Fibroblast of the conjunctiva (primary cell): ENCODE measurements at places on chromosomes 11 and 22.

DNA sequence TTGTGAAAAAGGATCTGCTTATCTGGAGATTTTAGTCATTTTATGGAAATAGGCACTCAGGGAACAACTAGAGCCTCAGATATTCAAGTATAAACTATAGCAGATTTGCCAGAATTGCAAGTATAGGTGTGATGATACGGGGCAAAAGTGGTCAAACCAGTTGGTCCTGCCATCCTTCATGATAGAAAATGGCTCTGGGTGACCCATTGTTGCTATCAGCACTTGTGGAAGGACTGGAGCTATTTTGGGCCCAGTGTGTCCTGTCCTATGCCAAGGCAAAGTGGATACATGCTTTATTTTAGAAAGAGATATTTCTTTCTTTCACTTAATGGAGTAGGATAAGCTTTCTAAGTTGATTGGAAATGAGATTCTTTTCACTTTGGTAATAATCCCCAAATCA lies 85.2 kb downstream of the PPP6R3 start:
- DNase-seq: no peak

DNA sequence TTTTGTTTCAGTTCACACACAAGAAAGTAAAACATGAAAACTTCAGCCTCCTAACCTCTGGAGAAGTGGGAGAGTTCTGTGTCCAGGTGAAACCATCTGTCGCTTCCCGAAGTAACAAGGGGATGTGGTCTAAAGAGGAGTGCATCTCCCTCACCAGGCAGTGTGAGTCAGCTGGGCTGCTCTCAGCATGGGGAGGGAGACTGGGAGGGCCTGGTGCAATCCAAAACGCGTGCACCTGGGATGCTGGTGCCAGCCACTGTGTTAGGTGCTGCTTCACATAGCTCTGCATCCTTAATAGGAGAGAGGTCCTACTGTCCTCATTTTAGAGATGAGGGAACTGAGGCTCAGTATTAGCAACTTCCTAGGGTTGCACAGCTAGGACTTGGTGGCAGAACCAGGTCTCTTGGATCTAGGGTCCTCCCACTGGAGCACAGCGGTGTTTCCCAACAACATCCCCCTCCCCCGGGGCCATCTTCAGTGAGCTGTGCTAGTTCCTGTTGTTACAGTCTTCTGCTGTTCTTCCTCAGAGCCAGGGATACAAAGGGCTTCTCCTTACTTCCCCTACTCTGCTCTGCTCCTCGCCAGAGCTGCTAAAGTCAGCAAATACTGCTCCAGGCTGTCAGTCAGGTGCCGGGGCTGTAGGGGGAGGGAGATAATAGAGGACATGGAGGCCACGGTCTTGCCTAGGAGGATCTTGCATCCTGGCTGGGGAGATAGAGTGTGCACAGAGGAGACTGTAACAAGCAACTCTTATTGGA lies 8.0 kb downstream of the IL10RA start:
- no peak for DNase-seq

DNA sequence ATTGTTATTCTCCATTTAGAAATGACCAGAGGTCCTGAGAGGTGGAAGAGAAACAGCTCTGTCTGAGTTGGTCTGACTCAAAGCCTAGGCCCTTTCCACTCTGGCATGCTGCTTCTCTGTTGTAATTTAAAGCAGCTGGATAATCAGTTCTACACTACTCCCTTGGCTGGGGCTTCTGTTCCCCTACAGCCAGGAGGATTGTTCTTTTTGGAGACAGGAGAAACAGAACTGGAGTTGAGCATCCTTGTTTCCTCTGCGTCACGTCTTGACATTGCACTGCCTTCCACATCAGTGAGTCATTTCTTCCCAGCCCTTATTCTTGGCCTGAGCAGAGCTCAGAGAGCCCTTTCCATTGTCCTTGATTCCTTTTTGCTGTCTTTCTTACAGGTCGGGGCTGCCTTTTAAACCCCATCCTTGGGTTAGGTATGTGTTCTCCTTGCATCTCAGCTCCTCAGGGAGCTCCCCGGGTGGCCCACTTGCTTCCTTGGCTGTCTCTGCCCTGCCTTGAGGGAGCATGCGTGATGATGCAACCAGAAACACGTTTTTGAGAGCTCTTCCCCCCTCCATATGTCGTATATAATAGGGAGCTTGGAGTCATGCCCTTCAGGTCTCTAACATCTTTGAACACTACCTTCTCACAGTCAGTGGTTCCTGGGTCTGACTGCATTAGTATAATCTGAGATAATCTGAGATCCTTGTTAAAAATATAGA lies 35.7 kb downstream of the CYB5R2 start:
- peak; percentile 87 for DNase-seq

DNA sequence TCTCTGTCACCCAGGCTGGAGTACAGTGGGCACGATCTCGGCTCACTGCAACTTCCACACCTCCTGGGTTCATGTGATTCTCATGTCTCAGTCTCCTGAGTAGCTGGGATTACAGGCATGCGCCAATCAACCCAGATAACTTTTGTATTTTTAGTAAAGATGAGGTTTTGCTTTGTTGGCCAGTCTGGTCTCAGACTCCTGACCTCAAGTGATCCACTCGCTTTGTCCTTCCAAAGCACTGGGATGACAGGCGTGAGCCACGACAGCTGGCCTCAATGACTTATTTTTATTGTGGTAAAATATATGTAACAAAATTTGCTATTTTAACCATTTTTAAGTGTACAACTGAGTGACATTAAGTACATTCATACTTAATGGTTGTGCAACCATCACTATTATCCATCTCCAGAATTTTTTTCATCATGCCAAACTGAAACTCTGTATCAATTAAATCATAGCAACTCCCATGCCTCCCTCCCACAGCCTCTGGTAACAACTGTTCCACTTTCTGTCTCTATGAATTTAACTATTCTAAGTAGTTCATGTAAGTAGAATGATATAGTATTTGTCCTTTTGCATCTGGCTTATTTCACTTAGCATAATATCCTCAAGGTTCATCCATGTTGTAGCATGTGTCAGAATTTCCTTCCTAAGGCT lies 50.7 kb upstream of the CWF19L2 start:
- no peak for DNase-seq

GRCh38 chr22:47260551-47260950 lies 498.1 kb downstream of the TBC1D22A start:
- no peak for DNase-seq

- no peak for DNase-seq
Observed at GRCh38 chr22:41939981-41940831, 6.7 kb downstream of the CENPM start.

GRCh38 chr11:120404495-120404894 lies 68.3 kb downstream of the ARHGEF12 start:
- no peak for DNase-seq

DNA sequence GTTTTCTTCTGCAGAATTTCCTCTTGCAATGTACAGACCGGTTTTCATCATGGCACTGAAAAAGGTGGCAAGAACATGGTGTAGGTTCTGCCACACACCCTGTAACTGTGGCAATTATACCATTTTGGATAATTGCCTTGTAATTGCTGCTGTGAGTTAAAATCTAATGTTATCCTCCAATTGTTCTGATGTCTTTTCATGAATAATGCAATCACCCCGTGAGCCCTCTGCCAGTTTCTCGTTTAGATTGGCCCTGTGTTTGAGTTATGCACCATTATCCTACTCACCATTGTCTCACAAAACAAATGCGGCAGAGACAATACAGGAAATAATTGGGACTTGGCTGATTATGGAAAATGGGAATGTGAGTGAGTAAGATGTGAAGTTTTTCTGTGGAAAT lies 61.8 kb upstream of the MTNR1B start:
- DNase-seq: no peak

GRCh38 chr11:119795690-119796089 lies 66.7 kb upstream of the NECTIN1 start:
- no peak for DNase-seq

GRCh38 chr11:31509051-31509428 lies 382 bp downstream of the IMMP1L start:
- DNase-seq: no peak

DNA sequence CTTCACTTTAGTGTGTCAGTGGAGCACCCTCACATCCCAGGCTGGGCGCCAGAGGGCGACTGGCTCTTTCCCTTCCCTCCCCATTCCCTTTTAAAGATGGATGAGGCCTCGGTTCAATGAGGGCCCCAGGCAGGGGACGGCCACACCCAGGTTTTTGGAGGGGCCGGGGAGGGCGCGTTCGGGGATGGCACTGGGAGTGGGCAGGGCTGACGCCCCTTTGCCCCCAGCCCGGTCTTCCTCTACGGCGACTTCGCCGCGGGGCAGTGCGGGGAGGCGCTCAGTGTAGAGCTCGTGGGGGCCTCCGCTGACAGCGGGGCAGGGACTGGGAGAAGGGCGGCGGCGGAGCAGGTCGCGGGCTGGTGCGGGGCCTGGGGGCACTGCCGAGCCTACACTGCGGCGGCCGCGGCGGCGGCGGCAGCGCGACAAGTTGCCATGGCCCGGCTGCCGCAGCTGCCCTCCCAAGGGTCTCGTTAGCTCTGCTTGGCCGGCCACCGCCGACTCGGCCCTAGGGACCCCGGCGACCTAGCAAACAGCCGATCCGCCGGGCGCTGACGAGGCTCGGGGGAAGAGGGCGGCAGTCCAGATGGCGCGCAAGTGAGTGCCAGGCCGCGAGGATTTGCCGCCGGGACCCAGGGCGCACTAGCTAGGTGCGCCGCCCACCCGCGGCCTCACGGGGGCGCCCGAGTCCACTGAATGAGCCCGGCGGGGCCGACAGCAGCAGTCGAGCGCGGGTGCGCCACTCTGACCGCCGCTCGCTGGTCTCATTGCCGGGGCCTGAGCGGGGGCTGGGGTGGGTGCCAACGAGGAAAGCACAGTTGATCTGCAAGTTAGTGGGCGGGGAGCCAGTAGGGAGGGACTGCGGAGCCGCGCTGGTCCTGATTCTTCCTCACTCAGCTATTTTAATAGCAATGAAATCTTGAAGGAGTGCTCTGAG lies 92.7 kb downstream of the RRM1 start:
- DNase-seq: peak; percentile 91

- no peak for DNase-seq
Observed at GRCh38 chr22:19896665-19897355, 42.1 kb upstream of the GNB1L start.

GRCh38 chr22:40058265-40058664 lies 63.5 kb downstream of the FAM83F start:
- DNase-seq: no peak

DNA sequence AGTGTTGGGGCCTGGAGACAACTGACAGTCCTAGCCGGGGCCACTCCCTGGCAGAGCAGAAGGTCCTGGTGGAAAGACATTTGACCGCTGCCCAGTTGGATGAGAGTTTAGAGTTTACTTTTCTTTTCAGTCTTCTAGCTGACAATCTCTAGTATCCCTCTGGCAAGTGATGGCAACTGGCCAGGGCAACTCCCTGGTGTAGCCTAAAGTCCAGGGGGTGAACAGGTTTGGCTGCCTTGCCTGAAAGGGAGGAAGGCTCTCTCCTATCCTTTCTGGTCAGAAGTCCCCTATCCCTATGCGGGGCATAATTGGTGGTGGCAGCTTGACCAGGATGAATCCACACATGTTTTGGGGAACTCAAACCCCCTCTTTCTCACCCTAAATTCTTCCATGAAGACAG lies 16.8 kb upstream of the MSANTD2 start:
- no peak for DNase-seq

DNA sequence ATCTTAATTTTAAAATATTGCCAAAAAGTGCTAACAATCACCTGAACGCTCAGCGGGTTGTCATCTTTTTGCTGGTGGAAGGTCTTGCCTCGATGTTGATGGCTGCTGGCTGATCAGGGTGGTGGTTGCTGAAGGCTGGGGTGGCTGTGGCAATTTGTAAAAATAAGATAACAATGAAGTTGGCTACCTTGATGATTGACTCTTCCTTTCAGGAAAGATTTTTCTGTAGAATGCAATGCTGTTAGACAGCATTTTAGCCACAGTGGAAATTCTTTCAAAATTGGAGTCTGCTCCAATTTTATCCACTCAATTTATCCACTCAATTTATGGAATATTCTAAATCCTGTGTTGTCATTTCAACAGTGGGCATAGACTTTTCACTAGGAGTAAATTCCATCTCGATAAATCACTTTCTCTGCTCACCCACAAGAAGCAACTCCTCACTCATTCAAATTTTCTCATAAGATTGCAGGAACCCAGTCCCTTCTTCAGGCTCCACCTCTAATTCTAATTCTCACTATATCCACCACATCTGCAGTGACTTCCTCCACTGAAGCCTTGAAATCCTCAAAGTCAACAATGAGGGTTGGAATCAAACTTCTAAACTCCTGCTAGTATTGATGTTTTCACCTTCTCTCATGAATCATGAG lies 78.8 kb downstream of the LINC01488 start:
- no peak for DNase-seq

GRCh38 chr11:68026391-68027105 lies 3.9 kb upstream of the NDUFS8 start:
- no peak for DNase-seq

- DNase-seq: no peak
Observed at GRCh38 chr22:49999063-49999945, 13.3 kb downstream of the IL17REL start.

- DNase-seq: no peak
Observed at GRCh38 chr11:62976109-62976508, 8.7 kb downstream of the SLC22A6 start.

DNA sequence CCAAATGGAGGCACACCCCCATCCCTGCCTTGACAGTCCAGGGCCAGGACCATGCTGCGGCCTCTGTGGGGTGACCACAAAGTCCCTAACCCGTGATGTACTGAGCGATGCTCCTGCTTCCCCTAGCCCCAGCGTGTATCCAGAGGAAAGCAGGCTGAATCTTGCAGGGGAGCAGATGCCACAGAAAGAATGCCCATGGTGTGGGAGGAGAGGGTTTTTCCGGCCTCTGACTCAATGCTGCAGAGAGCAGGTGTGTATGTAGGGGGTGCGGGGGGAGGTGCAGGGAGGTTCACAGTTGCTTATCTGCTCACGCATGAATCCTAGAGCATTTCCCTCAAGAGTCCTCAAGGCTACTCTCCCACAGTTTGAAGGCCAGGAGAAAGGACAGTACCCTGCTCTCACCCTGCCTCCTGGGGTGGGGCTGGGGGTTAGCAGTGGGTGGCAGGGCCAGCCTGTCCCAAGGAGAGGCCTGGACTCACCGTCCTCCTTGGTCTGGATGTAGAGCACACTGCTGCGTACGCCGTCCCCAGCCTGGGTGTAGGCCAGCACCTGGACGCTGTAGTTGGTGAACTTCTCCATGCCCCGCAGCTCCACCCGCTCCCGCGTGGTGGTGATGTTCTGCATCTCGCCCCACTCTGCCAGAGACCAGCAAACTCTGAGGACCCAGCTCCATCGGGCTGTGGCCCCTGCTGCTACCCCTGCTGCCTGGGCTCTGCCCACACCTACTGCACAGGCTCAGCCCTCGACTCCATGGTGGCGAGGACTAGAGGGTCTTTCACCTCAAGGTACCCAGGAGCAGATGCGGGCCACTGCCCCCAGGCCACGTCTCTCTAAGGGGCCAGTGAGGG lies 130.8 kb downstream of the CEP164 start:
- no peak for DNase-seq
